ENCODE measurements at places on chromosomes 5 and 9.

DNA sequence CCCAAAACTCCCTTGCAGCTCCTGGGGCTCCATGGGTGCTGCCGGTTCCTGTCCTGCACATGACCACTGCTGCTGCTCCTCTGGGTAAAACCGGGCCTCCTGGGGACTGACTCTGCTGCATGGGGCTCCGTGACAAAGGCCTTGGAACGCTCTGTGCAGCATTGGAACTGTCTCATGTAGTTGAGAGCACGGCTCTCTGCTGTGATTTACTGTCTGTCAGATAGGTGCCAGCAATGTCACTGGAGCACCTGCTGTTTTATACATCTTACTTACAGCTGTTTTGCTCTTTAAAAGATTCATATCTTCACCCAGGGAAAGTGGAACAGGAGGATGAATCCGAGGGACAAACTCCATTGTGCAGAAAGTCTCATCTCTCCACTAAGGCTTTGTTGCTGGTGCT, 138.1 kb downstream of the YIPF5 start:
- peak; percentile 29 for DNase-seq

DNA sequence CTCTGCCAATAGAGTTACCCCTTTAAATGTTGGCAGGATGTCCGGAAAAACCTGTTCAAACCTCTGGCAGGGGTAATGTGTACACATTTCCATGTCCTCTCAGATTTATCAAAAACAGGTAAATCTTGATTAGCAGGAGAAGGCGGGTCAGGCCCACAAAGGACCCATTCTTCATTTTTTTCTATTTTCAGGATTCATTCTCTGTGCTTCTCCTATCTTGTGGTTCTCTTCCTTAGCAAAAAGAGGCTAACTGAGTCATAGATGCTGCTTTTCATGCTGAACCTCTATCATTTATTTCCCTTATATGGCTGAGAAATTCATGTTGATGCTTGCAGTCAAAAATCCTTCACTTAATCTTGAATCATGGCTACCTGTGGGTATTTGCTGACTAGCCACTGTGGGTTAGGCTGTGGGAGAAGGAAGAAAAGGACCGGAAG, 112.7 kb upstream of the IQGAP2 start:
- DNase-seq = no peak

DNA sequence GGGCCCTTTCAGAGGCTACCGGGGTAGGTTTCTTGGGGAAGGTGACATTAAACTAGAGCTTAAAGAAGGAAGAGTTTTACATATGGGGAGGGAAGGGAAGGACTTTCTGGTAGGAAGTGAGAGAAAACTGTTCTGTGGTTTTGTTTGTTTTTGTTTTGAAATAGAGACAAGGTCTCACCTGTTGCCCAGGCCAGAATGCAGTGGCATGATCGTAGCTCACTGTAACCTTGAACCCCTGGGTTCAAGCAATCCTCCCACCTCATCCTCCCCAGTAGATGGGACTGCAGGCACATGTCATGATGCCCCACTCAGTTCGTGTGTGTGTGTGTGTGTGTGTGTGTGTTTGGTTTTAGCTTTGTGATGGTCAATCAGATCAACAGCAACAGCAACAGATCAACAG, 37.4 kb upstream of the CNOT6 start:
- DNase-seq = no peak

- no peak for DNase-seq
These were observed 247.9 kb upstream of the TRPC7 start for GRCh38 chr5:136613230-136613629.

GRCh38 chr9:16426716-16427115, 443.8 kb downstream of the BNC2 start:
- DNase-seq = no peak

Data from left ventricle myocardium inferior (tissue), 1 donor.